Stimulated activated CD8-positive, alpha-beta memory T cell treated with anti-CD3 and anti-CD28 coated beads, Interleukin-12 subunit alpha, Interleukin-12 subunit beta, amount 100 ng/mL, for 1 hour (primary cell): ENCODE measurements at places on chromosomes 11 and 22.

DNA sequence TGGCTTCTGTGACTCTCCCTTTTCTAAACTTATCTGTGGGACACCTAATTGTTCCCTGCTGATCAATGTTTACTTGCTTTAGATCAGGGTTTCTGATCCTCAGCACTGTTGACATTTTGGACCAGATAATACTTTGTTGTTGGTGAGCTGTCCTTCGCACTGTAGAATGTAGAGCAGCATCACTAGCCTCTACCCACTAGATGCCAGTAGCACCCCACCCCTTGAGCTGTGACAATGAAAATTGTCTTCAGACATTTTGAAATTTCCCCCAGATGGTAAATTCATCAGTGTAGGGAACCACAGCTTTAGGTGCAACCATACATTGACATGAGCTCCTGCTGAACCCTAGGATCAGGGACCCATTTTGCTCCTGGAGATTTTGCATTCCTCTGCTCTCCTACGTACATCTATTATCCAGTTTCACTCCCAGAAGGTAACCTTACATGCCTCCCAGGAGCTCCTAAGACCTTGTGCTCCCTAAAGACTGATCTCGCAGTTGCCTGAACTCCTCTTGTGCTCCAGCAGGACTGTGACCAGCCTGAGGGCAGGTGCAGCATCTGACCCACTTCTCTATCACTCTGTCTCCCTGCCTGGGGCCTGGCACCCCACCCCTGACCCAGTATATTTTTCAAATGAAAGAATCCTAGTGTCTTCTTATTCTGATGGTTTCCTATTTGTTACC is 107.8 kb downstream of the FAR1 start:
- peak; percentile 45 for DNase-seq

GRCh38 chr22:43833286-43834240 is 21.5 kb upstream of the EFCAB6 start:
- DNase-seq = no peak

GRCh38 chr11:128299132-128299726 is 288.1 kb downstream of the ETS1 start:
- no peak for DNase-seq

DNA sequence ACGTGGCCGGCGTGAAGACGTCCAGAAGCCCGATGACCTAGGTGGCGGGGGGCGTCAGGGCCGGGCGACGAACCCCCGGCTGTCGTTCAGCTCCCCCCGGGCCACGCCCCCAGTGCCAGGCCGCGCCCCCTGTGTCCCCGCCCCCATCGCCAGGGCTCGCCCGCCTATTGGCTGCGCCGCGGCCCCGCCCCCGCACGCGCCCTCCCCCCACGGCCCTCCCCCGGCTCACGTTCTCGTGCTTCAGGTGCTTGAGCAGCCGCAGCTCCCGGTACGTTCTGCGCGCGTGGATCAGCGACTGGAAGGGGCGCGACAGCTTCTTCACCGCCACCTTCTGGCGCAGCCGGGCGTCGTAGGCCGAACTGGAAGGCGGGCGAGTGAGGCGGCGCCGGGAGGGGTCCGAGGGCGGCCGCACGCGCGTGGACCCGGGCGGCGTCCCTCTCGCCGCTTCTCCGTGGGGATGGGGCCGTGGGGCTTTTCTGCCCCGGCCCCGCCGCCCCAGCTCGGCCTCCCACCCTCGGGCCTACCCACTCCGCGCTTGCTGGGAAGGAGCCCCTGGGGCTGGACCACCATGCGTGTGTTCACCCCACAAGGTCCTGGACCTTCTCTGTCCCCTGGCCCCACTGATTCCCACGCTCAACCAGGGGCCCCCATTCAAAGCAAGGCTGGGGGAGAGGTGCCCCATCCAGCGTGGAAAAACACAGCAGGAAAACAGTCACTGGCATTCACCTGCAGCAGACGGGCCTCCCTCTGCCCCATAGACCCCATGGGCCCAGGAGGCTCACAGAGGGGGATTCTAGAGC is 2.4 kb downstream of the MAPK11 start:
- peak; percentile 24 for DNase-seq

DNA sequence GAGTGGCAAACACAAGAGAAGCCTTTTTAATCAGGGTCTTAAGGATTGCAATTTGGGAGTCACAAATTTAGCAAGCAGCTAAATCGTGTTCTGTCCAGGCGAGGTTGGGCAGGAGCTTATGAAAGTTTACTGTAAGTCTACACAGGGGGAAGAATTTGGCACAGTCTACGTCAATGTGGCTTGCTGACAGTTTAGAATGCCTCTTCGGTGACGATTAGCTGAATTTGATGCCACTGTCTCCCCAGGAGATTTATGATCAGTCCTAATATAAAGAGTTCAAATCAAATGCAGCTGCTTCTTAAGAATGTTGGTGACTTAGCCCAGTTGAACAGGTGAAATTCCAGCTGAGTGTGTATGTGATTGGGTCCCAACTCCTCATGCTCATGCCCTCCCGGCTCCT is 114.1 kb upstream of the CLPB start:
- no peak for DNase-seq

- no peak for DNase-seq
These were observed 43.8 kb downstream of the TRIOBP start for GRCh38 chr22:37740455-37741311.

GRCh38 chr22:42410708-42411107 is 21.5 kb downstream of the NFAM1 start:
- DNase-seq = no peak

DNA sequence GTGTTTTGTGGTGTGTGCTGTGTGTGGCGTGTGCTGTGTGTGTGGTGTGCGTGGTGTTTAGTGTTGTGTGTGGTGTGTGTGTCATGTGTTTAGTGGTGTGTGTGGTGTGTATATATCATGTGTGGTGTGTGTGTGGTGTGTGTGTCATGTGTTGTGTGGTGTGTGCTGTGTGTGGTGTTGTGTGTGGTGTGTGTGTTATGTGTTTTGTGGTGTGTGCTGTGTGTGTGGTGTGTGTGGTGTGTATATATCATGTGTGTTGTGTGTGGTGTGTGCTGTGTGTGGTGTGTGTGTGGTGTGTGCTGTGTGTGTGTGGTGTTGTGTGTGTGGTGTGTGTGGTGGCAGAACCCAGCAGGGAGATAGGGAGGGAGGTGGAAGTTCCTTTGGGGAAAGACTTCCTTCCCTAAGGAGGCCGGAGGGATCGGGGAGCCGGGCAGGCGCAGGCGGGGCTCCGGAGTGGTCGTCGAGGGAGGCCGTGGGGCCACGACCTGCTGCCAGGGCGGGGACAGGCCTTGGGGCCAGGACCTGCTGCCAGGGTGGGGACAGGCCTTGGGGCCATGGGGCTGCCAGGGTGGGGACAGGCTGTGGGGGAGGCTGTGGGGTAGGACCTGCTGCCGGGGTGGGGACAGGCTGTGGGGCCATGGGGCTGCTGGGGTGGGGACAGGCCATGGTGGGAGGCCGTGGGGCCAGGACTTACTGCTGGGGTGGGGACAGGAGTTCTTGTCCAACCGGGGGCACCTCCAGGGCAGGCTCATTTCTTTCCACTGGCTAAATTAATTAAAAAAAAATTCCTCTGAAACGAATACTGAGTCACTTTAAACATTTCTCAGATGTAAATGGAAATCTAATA is 15.2 kb downstream of the PIM3 start:
- DNase-seq = no peak

- no peak for DNase-seq
These were observed 41.4 kb downstream of the CERK start for GRCh38 chr22:46696614-46697013.

GRCh38 chr11:76589477-76589876 is 81.1 kb downstream of the LRRC32 start:
- DNase-seq = no peak

- no peak for DNase-seq
These were observed 25.8 kb upstream of the SLC22A12 start for GRCh38 chr11:64564947-64565889.

- DNase-seq = no peak
These were observed 341.1 kb upstream of the LUZP2 start for GRCh38 chr11:24155792-24156191.

- DNase-seq = no peak
These were observed 5.4 kb downstream of the TMPRSS13 start for GRCh38 chr11:117923773-117924172.
